Naive B cell (primary cell): ENCODE measurements at places on chromosomes 7 and 10.

DNA sequence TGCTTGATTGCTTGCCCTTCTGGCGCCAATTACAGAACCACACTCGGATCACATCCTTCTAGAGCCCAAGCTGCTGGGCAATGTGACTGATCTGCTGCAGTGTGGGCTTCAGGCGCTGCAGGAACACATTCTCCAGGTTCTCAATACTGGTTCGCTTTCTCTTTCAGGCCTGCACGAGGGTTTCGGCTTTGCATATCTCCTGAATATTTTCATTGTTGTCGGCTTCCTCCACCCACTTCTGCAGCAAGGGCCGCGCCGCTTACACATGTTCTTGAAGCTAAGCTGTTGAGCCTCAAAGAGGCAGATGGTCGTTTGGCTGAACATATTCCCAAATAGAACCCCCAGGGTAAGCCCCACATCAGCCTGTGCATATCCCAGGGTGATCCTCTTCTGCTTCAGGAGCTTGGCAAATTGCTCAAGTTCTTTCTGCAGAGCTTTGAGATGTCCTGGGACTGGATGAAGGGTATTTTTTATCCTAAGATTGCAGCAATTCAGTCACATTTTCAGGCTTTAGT is 64.6 kb downstream of the HERC4 start:
- H3K27me3 ChIP-seq, result no peaks in the 10 kb centered on the region
- peaks cover 26% of the 10 kb centered on the region for H3K36me3 ChIP-seq
- no peak for DNase-seq
- H3K4me3 ChIP-seq, result no peak overlapping the region
- H3K27ac ChIP-seq, result no peak overlapping the region

DNA sequence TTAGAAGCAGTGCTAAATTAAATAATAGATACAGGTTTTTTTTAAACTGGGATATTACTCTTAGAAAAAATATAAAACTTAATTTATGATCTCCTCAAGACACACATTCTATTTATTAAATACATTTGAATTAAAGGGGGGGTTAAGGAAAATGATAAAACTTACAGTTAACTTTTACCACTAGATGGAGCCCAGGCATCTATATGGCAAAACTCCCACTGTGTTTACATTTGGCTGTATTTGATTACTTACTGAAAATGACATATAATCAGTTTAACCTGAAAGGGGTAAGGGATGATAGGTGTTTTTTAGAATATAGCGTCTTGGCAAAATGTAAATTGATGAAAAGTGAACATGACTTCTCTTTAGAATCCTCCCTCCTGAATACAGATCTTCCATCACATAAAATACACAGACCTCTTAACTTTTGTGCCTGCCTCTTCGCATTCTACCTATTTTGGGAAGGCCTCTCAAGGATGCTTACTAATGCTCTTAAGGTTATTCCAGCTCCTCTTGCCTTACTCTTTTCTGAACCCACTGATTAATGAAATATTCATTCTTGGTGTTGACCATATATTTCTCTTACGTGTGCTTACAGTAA is 235.7 kb downstream of the AGMO start:
- H3K36me3 ChIP-seq, result no peaks in the 10 kb centered on the region
- H3K4me1 ChIP-seq, result no peaks in the 10 kb centered on the region
- no peaks in the 10 kb centered on the region for H3K27me3 ChIP-seq
- DNase-seq, result no peak
- no peak overlapping the region for H3K4me3 ChIP-seq

DNA sequence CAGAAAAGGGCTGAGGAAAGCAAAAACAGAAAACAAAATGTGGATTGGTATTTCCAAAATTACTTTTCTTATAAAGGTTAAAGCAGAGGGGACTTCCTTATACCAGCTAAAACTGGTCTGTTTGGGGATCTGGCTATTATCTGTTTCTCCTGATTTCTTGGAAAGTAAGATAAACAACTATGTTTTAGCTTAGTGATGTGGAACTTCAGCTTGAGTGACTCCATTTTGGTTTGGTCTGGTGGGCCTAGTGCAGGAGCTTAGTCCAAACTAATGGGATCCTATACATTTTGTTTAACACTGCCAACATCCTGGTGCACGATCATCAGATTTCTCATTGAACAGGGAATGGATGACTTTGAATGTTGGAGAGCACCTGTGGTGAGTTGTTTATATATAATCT is 283.5 kb downstream of the ADK start:
- H3K27me3 ChIP-seq, result no peaks in the 10 kb centered on the region
- H3K36me3 ChIP-seq, result peaks cover 38% of the 10 kb centered on the region
- peak overlapping the region; percentile 28 for H3K27ac ChIP-seq
- H3K4me3 ChIP-seq, result no peak overlapping the region
- DNase-seq, result no peak
- H3K4me1 ChIP-seq, result peaks cover 4% of the 10 kb centered on the region

GRCh38 chr10:95831515-95831914 is 75.6 kb downstream of the ENTPD1 start:
- peaks cover 88% of the 10 kb centered on the region for H3K4me1 ChIP-seq
- no peaks in the 10 kb centered on the region for H3K27me3 ChIP-seq
- peak overlapping the region; percentile 99 for H3K27ac ChIP-seq
- no peak for DNase-seq

DNA sequence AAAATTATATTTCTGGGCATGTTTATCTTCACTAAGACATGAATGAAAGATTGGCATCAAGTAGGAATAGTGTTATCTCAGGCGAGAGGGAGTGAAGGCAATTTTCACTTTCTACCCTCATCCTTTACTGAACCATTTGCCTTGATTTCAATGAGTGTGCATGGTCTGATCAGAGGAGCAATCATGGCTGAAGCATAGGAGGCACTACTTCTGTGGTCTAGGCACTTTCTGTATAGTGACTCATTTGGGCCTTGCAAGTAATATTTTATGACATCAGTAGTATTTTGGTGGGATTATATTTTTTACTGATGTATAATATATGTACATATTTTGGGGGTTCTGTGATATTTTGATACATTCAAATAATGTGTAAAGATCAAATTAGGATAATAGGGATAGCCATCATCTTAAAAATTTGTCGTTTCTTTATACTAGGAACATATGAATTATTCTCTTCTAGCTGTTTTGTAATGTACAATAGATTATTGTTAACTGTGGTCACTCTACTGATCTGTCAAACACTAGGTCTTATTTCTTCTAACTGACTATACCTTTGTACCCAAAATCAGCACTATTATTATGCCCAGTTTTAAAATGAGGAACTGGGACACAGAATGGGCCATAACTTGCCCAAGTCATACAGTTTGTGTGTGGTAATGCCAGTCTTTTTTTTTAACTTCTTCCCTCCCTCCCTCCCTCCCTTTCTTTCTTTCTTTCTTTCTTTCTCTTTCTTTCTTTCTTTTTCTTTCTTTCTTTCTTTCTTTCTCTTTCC is 101.9 kb downstream of the RAB11FIP2 start:
- no peak overlapping the region for H3K4me3 ChIP-seq
- H3K4me1 ChIP-seq, result no peaks in the 10 kb centered on the region
- DNase-seq, result no peak
- no peak overlapping the region for H3K27ac ChIP-seq
- H3K36me3 ChIP-seq, result no peaks in the 10 kb centered on the region
